Neural crest cell (in vitro differentiated cells): ENCODE measurements at places on chromosomes 16 and 17.

GRCh38 chr17:48770954-48771353 lies 42.4 kb upstream of the HOXB13 start:
- no peak for DNase-seq

DNA sequence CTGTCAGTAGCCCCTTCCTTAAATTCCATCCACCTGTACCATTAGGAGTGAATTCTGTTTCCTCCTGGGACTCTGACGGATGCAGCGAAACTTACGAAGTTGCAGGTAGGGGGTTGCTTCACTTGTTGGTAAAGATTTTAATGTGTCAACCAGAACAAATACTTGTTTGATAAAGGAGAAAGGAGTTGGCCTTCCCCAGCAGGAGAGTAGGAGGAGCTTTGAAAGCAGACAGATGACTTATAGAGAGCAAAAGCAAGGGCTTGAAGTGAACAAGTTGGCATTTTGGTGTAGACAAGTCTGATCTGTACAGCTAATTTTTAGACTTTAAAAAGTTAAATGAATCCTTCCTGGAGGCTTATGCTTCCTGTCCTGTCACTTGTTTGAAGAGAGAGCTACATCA lies 38.1 kb upstream of the PMFBP1 start:
- no peak for DNase-seq

GRCh38 chr16:48535369-48535787 lies 74.6 kb downstream of the N4BP1 start:
- DNase-seq: no peak

DNA sequence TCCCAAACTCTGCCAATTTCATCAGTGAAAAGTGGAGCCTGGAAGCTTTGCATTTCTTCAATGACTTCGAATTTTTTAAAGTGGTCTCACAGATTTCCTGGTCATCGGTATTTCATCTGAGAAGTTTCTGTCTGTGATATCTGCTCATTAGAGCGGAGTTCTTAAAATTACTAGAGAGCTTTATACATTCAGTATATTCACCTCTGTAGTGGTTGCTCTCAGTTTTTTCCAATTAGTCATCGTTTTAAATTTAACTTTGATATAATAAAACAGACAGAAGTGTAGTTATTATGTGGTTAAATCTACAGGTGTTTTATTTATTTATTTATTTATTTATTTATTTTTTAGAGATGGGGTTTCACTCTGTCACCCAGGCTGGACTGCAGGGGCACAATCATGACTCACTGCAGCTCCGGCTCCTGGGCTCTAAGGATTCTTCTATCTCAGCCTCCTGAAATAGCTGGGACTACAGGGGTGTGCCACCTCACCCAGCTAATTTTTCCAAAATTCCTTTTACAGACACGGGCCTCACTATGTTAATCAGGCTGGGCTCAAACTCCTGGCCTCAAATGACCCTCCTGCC lies 16.0 kb downstream of the ARHGAP17 start:
- DNase-seq: no peak

DNA sequence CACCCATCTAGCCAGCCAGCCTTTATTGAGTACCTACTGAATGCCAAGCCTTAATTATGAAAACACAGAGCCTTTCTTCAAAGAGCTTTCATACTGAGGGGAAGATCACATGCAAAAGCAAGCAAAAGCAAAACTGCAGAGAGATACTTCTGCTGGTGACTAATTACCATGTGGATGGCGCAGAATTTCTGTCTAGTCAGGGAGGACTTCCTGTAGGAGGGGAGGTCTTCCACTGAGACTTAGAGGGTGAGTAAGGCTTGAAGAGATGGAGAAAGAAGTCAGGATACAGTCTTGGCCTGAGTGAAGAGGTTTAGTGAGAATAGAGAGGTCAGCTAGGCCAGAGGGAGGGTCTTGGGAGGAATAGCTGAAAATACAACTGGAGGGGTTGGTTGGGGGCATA lies 53.9 kb upstream of the CCL2 start:
- DNase-seq: no peak

DNA sequence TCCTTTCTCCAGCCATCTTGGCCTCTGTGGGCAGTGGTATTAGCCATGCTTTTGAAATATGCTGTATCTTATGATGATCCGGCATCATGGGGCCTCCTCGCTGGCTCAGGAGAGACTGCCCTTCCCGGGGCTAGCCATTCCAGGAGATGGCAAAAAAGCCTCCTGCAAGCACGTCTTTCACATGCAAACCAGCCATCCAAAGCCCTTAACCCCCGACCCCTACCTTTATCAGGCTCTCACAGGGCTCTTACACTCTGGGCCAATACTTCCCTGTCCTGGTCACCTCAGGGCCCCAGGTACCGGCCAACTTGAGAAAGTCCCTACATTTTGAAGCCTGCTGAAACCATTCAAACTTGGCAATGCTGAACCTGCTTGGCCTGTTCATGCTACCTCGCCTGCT lies 36.4 kb downstream of the MYH13 start:
- no peak for DNase-seq

DNA sequence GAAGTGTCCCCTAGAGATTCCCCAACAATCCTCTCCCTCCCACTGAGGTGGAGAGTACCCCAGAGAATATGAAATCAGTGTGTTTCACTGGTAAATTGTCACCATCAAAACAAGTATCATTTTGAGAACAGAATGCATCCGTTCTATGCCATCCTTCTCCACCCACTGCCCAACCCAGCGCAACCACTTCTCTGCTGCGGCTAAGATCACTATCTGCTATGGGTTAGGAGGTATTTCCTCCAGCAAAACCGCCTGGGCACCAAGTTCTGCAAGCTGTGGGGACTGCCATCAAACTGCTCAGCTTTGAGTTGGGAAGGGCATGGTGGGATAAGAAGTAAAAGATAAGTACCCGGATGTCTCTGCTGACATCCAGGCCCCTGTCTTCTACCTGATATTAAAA lies 24.4 kb downstream of the CNTNAP1 start:
- DNase-seq: no peak

- no peak for DNase-seq
Observed at GRCh38 chr16:85167589-85168537, 55.6 kb upstream of the CIBAR2 start.

GRCh38 chr17:28402224-28402630 lies 3.8 kb downstream of the SLC46A1 start:
- no peak for DNase-seq

- DNase-seq: no peak
Observed at GRCh38 chr17:74235911-74236371, 22.6 kb downstream of the TTYH2 start.

DNA sequence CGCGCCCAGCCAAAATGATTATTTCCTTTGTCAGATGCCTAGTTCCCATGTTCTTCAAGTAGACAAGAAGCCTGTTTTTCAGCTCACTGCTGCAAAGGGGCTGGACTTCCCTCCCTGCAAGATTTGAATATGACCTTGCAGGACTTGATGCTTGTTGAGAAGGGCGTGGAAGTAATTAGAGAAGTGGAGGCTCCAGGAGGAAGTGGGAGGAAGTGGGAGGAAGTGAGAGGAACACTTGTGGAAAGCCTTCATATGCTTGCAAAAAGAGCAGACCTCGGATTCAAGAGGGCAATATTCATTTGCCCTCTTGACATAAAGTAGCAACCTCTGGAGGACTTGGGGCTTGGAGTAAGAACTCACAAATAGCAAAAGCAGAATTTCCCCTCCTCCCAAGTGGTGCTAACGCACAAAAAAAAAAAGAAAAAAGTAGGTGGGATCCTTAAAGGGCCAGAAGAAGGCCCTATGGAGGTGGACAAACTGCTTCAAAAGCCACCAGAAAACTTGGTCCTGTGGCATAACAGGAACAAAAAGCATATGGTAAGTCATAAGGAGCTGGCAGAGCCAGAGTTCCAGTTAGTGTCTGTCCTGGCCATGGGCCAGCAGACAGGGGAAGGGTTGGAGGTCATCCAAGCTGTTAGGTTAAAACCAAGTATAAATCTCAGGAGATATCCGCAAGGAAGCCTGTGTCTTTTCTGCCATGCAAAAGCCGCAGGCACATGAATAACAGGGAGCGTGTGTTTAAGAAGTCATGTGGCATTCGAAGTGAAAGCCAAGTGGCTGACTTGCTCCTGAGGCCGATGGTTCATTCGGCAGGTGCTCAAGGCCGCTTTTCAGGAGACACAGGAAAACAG lies 20.6 kb upstream of the PRKAR1A start:
- DNase-seq: no peak

DNA sequence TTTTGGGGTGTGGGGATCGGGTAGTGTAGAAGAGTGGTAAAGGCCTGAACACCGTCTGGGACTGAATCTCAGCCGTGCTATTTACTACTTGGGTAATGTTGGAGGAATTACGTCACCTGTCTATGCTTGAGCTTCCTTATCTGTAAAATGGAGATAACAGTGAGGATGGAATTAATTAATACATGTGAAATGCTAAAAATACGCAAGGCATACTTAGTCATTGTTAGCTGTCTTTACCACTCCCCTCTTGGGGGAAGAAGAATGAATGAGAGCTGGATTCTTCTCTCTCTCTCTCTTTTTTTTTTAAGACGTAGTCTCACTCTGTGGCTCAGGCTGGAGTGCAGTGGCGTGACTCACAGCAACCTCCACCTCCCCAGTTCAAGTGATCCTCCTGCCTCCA lies 41.1 kb upstream of the TANGO6 start:
- DNase-seq: no peak

- no peak for DNase-seq
Observed at GRCh38 chr17:37079735-37080134, 131.0 kb downstream of the AATF start.

DNA sequence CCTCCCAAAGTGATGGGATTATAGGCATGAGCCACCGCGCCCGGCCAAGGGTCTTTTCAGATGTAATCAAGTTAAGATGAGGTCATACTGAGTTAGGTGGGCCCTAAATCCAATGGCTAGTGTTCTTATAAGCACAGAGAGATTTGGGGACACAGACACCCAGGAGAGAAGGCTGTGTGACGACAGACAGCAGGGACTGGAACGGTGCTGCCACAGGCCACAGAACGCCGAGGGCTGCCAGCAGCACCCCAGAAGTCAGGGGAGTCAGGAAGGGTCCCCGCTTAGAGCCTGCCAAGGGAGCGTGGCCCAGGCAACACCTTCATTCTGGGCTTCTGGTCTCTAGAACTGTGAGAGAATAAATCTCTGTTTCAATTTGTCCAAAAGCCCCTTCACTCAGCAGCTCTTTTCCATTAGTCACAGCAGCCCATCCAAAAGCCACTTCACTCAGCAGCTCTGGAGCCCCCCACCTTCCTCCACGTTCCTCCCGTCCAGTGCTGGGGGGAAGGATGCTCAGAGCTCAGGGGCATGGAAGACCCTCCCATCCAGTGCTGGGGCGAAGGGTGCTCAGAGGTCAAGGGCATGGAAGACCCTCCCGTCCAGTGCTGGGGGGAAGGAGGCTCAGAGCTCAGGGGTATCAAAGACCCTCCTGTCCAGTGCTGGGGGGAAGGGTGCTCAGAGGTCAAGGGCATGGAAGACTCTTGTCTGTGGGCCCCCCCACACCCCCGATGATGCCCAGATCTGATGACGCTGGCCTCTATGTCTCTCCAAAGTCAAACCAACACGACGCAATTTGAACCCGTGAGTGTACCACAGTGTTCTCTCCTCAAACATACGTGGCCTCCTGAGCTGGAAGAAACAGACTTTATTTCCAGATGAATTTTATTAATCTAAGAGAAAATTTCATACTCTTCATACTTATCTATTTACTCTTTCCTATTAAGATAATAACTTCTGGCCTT lies 11.9 kb downstream of the RAB40B start:
- DNase-seq: no peak

DNA sequence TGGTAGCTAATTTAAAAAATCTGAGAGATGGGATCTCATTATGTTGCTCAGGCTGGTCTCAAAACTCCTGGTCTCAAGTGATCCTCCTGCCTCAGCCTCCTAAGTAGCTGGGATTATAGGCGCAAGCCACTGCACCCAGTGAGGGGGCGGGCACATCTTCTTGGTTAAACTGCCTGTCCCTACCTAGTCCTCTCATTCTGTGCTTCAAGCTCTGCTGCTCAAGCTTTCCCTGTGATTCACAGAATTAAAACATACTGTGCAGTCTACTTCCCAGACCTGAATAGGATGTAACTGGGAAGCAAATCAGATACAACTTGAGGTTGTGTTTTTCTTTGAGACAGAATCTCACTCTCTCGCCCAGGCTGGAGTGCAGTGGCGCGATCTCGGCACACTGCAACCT lies 2.3 kb downstream of the MRPL38 start:
- no peak for DNase-seq

- DNase-seq: no peak
Observed at GRCh38 chr17:79162012-79162963, 87.7 kb downstream of the ENGASE start.

DNA sequence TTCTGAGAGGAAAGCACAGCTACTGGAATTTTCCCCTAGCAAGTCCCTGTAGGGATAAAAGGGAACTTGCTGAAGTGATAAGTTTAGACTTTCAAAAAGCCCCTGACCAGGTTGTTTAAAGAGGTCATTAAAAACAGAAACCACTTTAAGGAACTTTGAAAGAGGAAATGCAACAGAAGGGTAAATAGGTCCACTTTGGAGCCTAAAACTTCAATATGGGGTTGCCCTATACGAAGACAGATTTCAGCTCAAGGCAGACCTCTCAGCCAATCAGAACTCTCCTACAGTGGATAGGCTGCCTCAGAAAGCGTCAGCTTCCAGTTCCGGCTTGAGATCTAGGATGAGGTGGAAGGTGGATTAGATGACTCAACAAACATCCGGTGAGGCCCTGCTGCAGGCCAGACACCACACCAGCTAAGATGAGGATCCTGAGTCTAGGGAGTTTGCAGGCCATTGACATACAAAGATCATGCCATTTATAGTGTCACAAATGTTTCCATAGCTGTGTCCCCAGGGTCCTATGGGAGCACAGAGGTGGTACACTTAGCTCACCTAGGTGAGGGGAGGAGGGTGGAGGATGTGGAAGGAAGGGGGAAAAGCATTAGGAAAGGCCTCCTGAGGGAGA lies 7.9 kb upstream of the MFSD6L start:
- DNase-seq: no peak

- no peak for DNase-seq
Observed at GRCh38 chr16:21704733-21705132, 41.0 kb downstream of the OTOA start.
